ENCODE measurements at places on chromosomes 6 and 20.

DNA sequence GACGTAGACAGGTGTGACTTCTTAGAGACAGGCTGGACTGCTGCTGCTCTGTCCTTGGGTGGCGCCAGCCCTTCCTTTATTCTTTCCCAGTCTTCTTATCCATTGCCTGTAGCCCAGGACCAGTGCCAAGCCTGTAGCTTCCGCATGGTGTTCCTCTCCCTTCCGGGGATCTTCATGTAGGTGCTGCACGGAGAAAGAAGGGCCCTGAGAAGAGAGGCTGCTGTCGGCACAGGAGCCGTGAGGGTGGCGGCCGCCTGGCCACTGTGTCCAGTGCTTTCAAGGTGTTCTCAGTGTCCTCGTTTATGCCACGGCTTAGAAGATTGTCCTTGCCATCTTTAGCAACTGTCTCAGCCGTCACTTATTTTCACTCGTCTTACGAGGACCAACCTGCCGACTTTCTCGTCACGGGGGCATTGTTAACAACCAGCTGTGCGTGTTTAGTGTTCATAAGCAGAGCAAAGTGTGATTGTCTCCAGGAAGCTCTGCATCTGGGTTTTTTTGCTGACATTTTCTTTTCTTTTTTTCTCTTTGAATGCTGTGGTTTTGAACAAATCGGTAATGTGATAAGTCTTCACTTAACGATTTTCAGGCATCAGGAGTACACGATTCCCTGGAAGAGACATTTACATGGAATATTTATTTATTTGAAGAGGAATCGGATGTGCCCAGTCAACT lies 61.2 kb downstream of the PPP1R14C start:
- no peak for DNase-seq

DNA sequence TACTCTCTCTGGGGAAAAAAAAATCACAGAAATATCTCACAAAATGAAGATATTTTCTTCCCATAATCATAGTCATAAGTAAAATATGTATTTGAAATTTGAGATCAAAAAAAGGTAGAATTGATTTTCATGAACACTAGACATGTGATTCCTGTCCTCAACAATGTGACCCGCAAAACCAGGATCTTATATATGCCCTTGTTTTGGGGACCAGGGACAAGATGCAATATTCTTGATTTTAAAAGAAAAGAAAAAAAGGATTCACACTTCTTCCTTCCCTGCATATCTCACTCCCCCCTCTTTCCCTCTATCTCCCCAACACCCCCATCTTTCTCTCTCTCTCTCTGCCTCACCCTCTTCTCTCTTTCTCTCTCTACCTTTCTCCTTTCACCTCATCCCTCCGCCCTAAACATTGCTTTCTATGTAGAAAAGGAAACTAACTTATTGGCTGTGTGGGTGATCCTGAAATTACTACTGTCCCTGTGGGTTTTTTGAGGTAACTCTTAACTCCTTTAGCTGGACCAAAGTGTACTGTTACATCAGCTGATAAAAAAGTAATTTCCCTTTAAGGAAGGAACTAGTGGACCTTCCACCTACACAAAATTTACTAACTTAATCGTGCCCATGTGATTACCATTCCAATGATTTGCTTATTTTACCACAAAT lies 85.6 kb downstream of the AIG1 start:
- DNase-seq = no peak

DNA sequence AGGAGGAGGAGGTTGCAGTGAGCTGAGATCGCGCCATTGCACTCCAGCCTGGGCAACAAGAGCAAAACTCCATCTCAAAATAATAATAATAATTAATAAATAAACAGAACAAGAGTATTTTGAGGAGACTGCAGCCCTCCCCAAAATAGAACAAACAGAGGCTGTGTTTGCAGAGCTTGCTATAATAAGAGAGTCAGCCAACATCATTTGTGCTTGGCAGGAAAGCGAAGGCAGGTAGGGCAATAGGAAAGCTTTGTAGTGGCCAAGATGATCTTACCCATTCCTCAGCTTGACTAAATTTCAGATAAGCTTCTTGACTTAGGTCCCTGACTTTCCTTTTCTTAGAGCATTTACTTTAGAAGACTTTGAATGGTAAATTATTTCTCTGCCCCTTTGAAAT lies 6.7 kb downstream of the C6orf141 start:
- no peak for DNase-seq

GRCh38 chr6:10505529-10505928 lies 15.6 kb upstream of the GCNT2 start:
- DNase-seq = no peak

- DNase-seq = no peak
These were observed 643.8 kb upstream of the AGPAT4 start for GRCh38 chr6:161917645-161918044.

DNA sequence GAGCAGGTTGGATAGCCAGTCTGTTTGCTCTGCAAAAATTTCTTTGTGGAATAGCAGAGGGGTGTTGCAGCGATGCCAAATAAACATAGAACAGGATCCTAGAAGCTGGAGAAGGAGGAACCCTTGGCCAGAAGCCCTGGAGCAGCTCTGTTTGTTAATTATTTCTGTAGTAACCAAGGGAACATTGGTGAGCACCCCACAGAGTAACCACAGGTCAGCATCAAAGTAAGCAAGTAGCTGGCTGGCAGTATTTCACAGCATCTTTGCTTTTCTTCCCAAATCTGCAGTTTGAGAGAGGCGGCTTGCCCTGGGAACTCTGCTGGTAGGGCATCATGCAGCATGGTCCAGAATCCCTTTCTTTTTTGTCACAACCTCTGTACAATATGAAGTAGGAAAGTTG lies 12.7 kb upstream of the APMAP start:
- DNase-seq = peak; percentile 60

DNA sequence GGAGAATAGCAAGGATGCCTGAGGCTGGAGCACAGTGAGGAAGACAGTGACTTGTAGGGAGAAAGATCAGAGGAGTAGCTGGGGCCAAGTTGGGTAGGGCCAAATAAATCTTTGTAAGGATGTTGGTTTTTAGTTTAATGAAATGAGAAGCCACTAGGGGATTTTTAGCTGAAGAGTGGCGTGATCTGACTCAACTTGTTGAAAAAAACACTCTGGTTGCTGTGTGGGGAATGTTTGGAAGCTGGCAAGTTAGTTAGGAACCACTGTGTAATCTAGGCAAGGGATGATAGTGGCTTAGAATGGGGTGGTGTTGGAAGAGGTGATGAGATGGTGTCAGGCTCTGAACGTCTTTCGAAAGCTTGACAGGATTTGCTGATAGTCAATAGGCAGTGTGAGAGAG lies 176.1 kb upstream of the HDDC2 start:
- no peak for DNase-seq

- no peak for DNase-seq
These were observed 45.0 kb downstream of the RNF144B start for GRCh38 chr6:18432180-18432579.

DNA sequence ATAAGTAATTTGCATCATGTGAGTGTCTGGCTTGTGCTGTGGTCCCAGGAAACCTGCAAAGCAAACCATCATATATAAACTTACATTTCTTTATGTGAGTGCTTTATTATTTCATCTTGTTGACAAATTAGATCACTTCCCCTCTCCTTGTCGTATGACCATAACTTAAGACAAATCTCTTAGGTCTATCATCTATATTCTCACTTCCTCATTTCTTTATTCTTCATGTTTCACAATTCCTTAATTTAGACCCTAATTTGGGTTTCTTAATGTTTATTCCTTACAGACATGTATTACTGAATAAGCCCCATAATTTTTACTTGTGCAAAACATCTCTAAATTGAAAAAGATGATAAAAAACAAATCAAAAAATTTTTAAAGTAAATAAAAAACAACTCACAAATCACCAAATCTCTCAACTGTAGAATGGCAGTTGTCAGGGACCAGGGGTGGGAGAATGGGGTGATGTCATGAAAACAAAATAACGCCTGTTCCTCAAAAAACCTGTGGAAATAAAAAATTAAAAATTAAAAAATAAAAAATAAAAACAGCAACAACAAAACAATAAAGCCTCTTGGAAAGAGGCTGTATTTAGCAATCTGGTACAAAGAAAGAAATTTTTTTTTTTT lies 49.5 kb upstream of the FBXO30 start:
- DNase-seq = no peak

GRCh38 chr20:59123011-59123677 lies 40.5 kb upstream of the ZNF831 start:
- no peak for DNase-seq

DNA sequence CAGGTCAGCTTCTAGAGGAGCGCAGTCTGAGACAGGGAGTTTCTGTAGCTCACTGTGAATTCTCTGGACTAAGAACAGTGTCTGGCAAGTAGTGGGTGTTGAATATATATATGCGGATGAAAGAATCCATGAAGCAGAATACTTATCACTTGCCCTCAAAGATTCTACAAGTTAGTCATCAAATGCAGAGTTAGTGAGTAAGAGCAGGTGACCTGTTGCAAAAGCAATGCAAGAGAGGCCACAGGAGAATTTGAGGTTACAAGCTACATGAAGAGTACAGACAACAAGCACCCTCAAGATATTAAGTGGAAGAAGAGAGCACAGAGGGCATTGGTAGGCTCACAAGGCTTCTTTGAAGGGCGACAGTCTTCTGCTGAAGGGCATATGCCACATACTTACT lies 103.4 kb upstream of the BTBD3 start:
- no peak for DNase-seq

- DNase-seq = no peak
These were observed 135.4 kb downstream of the NRN1 start for GRCh38 chr6:5871296-5871695.

DNA sequence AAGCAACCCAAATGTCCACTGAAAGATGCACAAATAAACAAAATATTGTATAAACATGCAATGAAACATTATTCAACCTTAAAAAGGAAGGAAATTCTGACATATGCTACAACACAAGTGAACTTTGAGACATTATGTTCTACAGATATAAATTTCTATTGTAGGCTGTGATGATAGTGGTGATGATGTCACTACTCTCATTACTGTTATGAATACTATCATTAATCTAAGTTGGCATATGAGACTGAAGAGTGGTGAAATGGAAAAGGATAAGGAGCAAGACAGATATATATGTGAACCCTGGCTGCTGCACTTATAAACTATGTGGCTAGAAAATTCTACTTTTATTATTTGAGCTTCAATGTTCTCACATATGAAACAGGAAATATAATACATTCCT lies 360.2 kb downstream of the TFAP2A start:
- DNase-seq = no peak

DNA sequence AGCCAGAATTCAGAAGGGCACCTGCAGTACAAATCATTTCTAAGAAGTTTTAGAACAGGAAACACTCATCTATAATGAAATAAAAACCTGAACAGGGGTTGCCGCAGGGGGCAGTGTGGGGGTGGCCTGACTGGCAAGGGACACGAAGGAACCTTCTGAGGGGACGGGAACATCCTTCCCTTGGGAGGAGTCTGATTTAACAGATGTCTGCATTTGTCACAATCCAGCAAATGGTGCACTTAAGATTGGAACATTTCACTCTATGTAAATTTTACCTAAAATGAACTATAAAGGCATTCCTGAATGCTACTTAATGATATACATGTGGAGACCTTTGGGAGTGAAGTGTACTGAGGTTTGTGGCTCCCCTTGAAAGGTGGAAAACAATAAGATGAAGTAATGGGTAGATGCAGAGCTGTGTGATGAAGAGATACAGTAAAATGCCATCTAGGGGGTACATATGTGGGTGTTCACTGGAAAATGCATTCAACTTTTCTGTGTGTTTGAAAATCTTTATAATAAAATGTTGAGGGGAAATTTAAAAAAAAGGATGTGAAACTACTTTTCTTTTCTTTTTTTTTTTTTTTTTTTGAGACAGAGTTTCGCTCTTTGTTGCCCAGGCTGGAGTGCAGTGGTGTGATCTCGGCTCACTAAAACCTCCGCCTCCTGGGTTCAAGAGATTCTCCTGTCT lies 89.5 kb downstream of the SNX5 start:
- no peak for DNase-seq

DNA sequence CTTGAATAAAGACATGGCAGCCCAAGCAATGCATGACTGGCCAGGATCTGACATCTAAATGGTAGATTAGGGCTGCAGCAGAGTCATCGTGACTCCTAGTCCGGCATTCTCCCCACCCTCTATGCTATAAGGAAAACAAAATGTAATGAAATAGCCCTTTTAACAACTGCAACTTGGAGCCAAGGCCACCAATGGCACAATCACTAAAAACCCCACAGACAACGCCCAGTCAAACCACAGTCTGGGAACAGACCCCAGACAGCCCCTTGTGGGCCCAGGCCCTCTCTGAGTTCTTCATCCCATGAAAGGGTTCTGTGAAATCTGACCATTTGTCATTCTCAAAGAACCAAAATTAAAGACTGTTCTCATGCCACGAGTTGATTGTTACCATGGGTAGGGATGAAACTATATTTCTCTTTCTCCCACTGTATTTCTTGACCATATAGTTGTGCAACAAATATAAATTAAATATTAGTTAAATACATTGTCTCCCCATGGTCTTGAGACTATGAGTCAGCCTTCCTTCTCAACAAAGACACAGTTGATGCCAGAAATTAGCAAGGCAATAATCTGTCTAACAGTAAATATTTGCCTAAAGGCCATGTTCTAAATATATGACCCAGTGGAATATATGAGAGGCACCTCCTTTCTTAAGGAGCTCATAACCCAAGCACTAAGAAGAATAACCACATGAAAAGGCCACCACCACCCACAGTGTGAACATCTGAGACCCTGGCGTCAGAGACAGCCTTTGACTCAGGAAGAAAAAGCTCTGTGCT lies 85.6 kb upstream of the SSTR4 start:
- DNase-seq = no peak

DNA sequence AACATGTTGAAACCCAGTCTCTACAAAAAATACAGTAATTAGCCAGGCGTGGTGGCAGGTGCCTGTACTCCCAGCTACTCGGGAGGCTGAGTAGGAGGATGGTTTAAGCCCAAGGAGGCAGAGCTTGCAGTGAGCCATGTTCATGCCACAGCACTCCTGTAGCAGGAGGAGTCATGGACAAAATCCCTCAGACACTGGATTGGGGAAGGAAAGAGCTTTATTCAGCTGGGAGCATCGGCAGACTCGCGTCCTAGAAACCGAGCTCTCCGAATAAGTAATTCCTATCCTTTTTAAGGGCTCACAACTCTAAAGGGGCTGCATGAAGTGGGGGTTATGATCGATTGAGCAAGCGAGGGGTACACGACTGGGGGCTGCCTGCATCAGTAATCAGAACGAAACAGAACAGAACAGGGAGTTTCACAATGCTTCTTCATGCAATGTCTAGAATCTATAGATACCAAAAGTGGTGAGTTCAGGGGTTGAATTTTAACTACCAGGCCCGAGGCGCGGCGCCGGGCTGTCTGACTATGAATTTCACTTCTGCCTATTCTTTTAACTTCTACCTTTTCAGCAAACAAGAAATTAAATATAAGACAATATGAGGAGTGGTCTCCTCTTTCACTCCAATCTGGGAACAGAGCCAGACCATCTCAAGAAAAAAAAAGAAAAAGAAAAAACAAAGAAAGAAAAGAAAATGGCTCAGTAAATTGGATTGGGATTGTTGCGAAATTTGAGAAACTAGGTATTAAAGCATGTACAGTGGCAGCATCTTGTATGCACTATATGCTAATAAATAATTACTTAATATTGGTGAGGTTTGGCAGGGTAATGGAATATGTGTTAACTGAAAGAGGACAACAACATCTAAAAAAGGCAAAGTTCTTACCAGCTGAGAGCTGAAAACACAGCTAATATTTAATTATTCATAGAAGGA lies 23.6 kb downstream of the HMGN4 start:
- no peak for DNase-seq

- no peak for DNase-seq
These were observed 291.4 kb downstream of the QKI start for GRCh38 chr6:163705923-163706322.

GRCh38 chr6:55782275-55782674 lies 93.1 kb downstream of the BMP5 start:
- no peak for DNase-seq

- DNase-seq = no peak
These were observed 275.5 kb downstream of the PTPRK start for GRCh38 chr6:128244751-128245405.

GRCh38 chr6:167787896-167788562 lies 38.7 kb upstream of the AFDN start:
- DNase-seq = no peak
